ENCODE measurements at places on chromosomes 11 and 22.

GRCh38 chr22:46433318-46433717 is 97.8 kb downstream of the TRMU start:
- DNase-seq = peak; percentile 4

GRCh38 chr11:96235751-96236150 is 107.2 kb downstream of the MAML2 start:
- no peak for DNase-seq

DNA sequence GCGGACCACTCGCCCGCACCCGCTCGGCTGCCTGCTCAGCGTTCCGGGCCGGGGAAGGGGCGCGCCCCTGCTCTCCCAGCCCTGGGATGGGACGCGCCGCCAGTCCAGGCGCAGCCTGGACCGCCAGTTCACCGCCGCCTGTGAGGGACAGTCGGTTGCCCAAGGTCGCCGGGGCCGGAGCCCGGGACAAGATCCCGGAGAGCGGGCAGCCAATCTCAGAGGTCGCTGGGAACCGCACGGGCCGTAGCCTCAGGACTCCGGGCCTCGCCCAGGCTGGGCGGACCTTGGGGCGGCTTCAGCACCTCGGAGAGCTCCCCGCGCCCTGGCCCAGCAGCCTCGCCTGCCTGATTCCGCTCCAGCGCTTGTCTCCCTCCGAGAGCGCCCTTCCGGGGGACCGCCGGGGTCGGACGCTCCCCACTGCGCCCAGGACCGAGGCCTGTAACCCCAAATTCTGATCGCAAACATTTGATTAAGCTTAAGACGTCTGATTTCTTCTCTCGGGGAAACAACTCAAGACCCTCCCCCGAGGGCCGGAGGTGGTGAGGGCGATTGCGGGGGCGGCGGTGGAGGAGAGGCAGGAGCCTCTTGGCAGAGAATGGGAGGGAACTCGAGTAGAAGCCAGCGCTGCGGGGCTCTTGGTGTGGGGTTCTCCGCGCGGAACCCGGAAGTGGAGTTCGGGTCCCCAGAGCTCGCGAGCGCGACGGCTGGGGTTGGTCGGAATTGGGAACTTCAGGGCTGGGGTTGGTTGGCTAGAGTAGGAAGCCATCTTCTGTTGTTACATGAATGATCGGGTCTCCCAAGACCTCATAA is 1.1 kb upstream of the CHRM4 start:
- peak; percentile 89 for DNase-seq

DNA sequence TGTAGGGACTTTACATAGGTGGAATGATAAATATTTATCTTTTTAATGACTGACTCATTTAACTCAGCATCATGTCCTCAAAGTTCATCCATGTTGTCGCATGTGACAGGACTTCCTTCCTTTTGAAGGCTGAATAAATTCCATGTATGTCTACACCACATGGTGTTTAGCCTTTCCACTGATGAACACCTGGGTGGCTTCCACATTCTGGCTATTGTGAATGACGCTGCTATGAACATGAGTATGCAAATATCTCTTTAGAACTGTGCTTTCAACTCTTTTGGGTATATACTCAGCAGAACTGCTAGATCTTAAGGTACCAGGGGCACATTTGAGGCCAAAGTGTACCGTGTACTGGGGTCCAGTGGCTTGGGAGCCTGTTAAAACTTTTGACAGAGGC is 24.1 kb downstream of the LARGE1 start:
- DNase-seq = no peak

DNA sequence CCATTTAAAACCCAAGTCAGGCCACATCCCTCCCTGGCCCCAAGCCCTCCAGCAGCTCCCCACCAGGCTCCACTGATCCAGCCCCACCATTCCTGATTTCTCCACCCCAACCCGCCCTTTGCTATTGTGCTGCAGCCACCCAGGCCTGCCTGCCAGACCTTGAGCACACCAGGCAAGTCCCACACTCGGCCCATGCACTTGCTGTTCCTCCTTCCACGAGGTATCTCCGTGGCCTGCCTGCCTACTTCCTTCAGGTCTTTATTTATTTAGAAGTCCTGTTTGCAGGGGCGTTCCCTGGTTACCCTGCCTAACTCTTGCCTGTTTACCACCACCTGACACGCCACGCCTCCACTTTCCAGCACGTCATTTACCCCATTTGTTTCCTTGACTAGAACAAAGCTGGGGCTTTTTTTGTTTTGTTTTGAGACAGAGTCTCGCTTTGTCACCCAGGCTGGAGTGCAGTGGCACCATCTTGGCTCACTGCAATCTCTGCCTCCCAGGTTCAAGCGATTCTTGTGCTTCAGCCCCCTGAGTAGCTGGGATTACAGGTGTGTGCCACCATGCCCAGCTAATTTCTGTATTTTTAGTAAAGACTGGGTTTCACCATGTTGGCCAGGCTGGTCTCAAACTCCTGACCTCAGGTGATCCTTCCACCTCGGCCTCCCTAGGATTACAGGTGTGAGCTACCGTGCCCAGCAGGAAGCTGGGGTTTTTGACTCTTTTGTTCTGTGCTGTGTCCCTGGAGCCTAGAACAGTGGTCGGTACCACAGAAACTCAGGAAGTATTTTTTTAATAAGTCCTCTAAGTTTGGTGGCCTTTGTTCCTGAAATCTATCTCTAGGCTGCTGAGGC is 6.7 kb downstream of the CENPM start:
- no peak for DNase-seq

- no peak for DNase-seq
Measured at GRCh38 chr11:126378763-126379162, 23.3 kb downstream of the ST3GAL4 start.

- DNase-seq = no peak
Measured at GRCh38 chr11:6660712-6661111, 5.1 kb upstream of the DCHS1 start.

DNA sequence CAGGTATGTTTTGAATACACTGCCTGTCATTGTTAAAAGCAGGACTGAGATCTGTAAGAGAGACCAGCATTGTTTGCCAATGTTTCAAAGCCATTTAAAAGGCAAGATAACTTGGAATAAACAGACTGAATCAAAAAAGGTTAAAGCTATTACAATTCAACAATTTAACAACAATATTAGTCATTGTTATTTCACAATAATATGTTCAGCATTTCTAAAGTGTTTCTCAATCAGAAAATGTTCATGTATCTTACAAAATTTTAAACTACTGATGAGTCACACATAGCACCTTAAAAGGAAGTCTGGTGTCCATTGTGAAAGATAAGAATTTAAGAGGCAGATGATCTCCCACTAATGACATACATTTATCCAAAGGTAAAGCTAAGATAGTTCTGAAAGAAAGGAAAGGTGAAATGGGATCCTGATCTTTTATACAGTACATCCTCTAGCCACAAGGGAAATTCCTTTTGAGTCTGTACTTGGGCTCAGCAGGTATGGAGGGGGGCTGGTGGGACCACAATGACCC is 79.7 kb downstream of the MAML2 start:
- no peak for DNase-seq

- no peak for DNase-seq
Measured at GRCh38 chr11:23288003-23288783, 427.9 kb upstream of the CCDC179 start.

GRCh38 chr22:35308480-35309021 is 8.9 kb downstream of the TOM1 start:
- peak; percentile 42 for DNase-seq

- DNase-seq = peak; percentile 46
Measured at GRCh38 chr11:106087815-106088435, 10.5 kb downstream of the AASDHPPT start.

DNA sequence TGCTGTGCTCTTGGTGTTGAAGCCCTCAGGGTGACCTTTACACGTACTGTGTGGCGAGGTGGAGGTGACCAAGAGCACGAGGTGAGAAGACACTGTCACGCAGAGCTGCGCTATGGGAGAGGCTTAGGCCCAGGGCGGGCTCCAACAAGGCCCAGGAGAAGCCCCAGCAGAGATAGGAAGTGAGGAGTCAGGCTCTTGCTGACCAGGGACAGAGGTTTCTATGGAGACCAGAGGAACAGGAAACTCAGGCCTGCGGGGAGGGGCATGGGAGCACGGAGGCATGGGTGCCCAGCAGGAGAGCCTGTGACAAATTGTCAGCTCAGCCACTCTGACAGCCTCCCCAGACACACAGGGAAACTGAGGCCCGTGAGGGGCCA is 15.8 kb downstream of the DGKZ start:
- no peak for DNase-seq

DNA sequence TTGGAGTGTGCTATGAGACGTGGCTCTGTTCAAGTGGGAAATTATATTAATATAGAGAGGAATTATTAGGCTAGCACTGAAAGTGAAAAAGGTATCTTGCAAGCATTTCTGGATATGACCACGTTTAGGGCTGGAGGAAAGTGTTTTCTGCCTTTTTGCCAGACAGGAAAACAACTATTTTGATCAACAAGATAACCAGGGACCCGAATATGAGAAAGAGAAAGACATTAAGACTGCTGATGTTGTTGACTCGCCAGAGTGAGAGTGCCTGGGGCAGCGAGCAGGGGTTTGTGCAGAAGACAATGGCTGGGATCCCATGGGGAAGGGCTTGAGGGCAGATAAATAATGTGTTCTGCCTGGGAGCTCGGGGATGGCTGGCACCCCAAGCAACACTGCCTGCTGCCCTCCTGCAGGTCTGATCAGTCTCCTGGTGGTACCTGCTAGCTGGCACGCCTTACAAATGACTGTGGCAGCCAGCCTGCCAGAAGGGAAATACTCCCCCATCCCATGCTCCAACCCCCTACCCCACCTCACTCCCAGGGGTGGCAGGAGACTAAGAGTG is 23.1 kb upstream of the CHST1 start:
- DNase-seq = no peak

DNA sequence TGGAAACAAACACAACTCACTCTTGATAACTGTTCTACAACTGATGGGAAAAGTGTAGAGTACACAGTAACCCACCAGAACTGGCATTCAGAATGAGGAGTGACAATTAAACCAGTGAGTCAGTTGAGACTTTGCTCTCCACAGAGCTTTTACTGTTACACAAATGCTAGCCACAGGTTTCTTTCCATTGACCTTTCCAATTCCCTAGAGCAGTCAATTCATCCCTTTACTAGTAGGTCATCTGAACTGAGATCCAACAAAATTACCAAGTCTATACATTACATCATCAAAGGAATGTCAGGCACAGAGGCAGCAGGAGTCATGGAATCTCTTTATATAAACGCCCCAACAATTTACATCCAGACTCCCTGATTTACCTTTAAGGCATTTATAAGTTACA is 65.9 kb downstream of the PHF21A start:
- DNase-seq = no peak

GRCh38 chr11:12854829-12855228 is 154.3 kb upstream of the RASSF10 start:
- DNase-seq = no peak

GRCh38 chr11:18203723-18204122 is 31.1 kb downstream of the MRGPRX4 start:
- peak; percentile 14 for DNase-seq

DNA sequence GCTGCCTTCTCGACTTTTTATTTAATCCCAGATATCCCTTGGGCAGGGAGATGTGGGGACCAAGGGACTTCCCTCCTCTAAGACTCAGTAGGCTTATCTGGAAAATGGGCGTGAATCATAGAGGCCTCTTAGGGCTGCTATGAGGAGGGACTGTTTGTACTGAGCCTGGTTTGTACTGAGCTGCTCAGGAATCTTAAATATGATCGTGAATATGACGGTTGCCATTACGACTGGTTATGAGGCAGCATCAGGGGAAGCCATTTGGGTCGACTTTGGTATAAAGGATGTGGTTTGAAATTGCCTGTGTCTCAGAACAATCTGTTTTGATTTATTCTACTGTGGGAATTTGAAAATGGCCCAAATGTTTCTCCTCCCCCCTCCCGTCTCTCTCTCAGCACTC is 20.6 kb downstream of the TSPAN18 start:
- DNase-seq = no peak

DNA sequence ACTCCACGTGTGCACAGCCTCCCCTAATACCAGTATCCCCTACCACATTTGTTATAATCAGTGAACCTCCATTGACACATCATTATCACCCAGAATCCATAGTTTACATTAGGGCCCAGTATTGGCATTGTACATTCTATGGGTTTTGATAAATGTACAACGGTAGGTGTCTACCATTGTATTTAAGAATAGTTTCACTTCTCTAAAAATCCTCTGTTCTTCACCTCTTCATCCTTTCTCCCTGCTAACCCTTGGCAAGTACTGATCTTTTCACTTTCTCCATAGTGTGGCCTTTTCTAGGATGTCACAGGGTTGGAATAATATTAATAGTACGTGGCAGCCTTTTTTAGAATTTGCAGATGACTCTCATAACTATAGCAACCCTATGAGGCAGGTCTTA is 353.8 kb downstream of the DDX10 start:
- DNase-seq = no peak

GRCh38 chr11:14112721-14113120 is 150.2 kb downstream of the SPON1 start:
- no peak for DNase-seq

DNA sequence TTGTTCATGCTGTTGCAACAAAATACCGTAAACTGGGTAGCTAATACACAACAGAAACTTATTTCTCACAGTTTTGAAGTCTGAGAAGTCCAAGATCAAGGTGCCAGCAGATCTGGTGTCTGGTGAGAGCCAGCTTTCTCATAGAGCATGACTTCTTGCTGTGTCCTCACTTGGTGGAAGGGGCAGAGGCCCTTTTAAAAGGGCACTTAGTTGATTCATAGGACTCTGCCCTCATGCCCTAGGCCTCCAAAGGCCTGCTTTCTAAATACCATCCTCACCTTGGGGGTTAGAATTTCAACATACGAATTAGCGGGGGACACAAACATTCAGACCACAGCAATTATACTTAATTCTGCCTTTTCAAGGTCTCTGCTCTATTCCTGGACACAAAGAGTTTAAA is 52.3 kb upstream of the FDX1 start:
- DNase-seq = no peak

Data from KBM-7 (cell line).